Amniotic epithelial cell (primary cell): ENCODE measurements at places on chromosomes 7 and 10.
A peak's percentile ranks its signal among the peaks of the same experiment; 100 is the strongest.

DNA sequence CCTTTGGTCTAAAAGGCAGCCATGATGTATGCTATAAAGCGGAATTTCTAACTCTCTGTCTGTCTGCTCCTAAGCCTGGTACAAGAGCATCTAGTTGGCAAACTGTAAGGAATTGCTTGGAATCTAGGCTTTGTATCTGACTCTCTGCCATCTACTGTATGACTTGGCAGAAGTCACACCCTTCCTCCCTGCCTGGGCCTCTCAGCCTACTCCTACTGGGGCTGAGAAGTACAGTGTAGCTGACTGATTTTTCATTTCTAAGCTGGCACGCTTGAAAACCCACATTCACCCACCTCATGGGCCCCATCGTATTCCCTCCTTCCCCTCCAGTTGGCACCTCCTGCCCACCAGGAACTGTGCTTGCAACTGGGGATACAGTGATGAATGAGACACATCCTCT, 435.2 kb downstream of the PLXNA4 start:
- DNase-seq = no peak

DNA sequence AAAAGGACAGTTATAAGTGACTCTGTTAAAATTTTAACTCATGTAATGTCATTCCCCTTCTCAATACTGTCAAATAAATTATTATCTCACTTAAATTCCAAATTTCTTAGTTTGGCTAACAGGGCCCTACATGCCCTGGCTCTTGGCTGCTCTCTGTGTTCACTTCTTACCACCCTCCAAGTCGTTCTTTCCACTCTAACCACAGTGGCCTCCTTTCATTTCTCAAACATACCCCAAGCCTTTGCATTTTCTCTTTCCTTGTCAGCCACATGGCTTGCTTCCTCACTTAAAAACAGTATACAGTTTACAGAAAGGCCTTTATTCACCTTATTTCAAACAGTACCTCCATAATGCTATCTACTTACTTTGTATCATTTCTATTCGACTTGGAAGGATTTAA, 737.1 kb upstream of the ZWINT start:
- no peak for DNase-seq

DNA sequence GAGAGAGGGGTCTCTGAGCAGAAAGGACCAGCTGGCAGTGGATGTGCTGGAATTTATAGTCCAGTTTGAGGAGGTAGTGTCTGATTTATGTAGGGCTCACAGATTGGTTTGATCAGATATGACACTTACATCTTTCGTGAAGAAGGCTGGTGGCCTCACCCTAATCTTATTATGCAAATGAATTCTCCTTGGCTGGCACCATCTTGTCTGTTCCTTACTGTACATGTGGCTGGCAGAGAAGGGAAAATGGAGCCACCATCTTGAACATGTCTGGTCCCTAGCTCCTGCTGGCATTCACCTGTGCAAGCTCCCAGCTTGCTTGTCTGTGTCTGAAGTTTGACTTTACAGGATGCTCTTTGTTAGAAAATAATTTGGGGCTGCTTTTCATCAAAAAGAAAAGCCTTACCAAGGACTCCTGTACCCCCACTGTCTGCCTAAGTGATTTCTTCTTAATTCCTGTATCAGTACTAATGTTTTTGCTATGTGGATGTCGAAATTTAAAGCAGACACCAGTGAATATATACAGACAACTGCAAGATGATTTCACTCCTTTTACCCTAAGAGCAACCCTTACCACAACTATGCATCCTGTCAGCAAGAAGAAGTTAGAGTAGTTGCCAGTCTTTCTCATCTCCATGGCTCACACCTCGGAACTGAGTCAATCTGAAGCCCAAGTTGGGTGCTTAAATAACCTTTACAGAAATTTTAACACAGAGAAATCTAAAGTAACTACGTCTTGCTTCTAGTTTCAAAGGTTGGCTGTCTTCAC, 322.0 kb upstream of the SEMA3D start:
- DNase-seq = peak; percentile 97

DNA sequence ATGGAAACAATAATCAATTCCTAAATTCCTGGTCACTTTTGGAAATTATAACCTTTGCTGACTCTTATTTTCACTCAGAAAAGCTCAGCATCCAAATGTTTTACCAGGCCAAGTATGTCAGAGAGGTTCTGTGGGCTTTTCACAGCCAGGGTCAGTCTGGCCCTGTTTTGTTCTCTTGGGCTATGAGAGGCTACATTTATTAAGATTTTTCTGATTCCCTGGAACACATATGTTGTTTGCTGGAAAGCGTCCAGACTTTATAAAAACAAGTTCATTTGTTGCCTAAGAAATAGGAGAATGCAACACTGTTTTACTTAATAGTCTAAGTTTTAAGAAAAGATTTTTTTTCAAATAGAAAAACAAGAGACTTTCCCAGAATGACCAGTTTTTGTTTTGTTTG, 238.4 kb upstream of the PLXDC2 start:
- no peak for DNase-seq

DNA sequence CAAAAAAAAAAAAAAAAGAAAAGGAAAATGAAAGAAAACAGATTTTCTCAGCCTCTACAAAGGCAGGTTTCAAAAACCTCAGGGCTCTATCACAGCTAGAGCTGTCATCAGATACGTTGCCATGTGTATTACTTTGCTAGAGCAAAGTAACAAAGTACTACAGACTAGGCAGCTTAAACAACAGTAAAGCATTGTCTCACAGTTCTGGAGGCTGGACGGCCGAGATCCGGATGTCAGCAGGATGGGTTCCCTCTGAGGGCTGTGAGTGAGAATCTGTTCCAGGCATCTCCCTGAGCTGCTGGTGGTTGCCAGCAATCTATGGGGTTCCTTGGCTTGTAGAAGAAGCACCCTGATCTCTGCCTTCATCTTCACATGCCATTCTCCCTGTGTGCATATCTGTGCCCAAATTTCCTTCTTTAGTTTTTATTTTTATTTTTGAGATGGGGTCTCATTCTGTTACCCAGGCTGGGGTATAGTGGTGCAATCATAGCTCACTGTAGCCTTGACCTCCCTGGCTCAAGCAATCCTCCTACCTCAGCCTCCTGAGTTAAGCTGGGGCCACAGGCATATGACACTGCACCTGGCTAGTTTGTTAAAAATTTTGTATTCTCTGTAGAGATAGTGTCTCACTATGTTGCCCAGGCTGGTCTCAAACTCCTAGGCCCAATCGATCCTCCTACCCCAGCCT, 48.9 kb upstream of the KDM7A start:
- no peak for DNase-seq

DNA sequence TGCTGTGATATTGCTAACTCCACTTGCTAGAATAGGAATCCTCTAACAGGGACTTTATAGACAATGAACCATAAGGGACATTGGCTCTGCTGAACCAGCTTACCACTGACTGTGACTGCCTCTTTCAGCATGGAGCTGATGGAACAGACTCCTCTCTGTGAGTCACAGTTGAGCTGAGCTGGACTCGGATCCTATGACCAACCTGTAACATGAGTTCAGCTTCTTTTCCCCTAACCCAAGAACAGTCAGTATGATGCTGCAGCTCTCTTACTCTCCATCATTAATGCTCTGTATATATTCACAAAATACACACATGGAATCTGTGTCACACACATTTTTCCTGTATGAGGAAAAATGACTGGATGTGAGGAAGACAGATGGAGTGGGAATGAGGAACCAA, 177.9 kb upstream of the BET1 start:
- peak; percentile 80 for DNase-seq

- no peak for DNase-seq
Observed at GRCh38 chr7:110484356-110484755, 606.6 kb upstream of the LRRN3 start.

- DNase-seq = no peak
Observed at GRCh38 chr10:11019724-11020547, 2.3 kb downstream of the CELF2 start.

GRCh38 chr7:81298951-81299666, 380.3 kb upstream of the SEMA3C start:
- DNase-seq = peak; percentile 98

- DNase-seq = peak; percentile 29
Observed at GRCh38 chr10:86661161-86662025, 6.9 kb upstream of the LDB3 start.
